T47D (cell line): ENCODE measurements at places on chromosomes 2 and 18.

GRCh38 chr2:39179974-39180960 lies 59.4 kb upstream of the SOS1 start:
- DNase-seq, result peak; percentile 72

GRCh38 chr2:234999740-235000425 lies 48.1 kb downstream of the SH3BP4 start:
- DNase-seq, result no peak

DNA sequence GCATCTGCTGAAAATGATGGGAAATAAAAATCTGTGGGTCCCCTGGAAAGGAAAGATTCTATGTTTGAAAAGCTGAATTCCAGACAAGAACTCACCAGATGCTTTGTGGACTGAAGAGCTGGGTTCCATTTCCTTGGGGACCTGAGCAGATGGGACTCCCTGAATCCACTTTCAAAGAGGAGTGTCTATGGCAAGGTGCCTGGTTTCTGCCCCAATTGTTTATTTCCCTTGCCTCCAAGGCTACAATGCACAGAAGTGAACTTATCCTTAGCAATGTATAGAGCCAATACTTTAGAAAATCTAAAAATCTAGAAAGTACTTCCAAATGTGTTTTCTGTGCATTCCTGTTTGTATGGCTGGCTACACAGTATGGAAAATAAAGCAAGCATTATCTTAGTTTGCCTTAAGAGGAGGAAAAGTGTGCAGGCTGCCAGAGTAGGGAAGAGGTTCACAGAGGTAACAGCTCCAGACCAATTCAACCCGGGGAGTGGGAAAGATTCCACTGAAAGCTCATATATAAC lies 420.5 kb downstream of the NRXN1 start:
- no peak for DNase-seq

DNA sequence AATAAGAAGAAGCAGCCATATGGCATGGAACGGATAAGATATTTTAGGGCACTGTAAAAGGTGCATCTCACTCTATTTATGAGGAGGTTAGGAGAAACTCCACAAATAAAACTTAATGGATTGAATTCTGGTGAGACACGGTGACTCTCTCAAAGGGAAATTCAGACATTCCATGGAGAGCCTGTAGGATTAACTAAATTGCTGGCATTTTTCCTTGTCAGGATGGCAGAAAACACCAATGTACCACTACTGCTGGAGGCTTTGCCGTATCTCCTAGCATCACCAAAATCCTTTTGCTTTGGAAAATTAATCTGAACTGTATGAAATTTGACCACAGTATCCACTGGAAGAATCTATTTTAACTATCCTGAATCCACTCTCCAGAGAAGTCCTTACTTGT lies 79.3 kb downstream of the RBM43 start:
- DNase-seq, result no peak

DNA sequence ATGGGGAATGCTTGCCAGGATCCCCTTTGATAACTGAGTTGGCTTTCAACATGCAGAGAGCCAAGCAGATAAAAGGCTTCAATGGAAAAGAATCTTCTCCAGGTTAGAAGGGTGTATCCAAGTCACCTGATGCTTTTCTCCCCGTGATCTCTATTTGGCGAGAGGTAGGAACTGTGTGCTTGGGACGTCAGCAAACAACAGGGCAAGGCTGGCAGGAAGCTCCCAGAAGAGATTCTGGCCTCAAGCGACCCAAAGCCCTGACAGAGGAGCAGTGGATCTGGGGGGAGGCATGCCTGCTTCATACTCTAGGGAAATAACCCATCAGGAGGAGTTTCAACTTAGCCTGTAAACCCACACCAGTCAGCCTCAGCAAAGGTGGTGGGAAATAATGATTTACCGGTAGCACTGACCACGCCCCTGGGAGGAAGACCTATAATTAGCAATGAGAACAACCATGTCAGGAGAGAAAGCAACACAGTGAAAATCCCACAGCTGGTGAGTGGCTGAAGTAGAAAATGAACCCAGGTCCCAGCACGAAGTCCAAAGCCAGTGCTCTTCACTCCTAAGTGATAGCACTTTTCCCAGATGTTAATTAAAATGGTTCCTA lies 76.3 kb upstream of the SEC11C start:
- no peak for DNase-seq

GRCh38 chr2:108385411-108386071 lies 7.8 kb downstream of the SULT1C4 start:
- no peak for DNase-seq

- DNase-seq, result no peak
Observed at GRCh38 chr2:240642061-240642805, 17.0 kb downstream of the GPR35 start.

- DNase-seq, result no peak
Observed at GRCh38 chr2:80706541-80706940, 402.0 kb upstream of the LRRTM1 start.

- DNase-seq, result no peak
Observed at GRCh38 chr2:46241344-46241743, 55.9 kb upstream of the EPAS1 start.

DNA sequence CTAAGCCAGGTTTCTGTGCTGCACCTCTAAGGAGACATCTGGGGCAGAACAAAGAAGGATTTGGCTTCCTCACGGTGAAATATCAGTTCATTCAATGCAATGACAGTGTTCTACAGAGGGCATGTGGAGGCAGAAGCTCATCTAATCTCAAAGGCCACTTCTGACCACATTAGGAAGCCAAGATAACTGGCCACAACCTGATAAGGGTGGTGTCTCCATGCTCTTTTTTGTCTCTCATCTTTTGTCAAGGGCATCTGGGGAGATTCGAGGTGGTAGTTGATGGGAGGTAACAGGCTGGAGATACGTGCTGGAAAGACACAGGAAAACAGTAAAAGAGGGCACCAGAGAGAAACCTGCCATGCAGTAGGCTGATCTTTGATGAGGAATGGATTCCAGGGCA lies 303.9 kb downstream of the LRATD1 start:
- DNase-seq, result no peak

GRCh38 chr2:86673986-86674670 lies 46.0 kb upstream of the RMND5A start:
- no peak for DNase-seq

GRCh38 chr2:10038716-10039115 lies 4.6 kb upstream of the KLF11 start:
- no peak for DNase-seq

- DNase-seq, result no peak
Observed at GRCh38 chr2:12618576-12618975, 98.2 kb upstream of the TRIB2 start.

DNA sequence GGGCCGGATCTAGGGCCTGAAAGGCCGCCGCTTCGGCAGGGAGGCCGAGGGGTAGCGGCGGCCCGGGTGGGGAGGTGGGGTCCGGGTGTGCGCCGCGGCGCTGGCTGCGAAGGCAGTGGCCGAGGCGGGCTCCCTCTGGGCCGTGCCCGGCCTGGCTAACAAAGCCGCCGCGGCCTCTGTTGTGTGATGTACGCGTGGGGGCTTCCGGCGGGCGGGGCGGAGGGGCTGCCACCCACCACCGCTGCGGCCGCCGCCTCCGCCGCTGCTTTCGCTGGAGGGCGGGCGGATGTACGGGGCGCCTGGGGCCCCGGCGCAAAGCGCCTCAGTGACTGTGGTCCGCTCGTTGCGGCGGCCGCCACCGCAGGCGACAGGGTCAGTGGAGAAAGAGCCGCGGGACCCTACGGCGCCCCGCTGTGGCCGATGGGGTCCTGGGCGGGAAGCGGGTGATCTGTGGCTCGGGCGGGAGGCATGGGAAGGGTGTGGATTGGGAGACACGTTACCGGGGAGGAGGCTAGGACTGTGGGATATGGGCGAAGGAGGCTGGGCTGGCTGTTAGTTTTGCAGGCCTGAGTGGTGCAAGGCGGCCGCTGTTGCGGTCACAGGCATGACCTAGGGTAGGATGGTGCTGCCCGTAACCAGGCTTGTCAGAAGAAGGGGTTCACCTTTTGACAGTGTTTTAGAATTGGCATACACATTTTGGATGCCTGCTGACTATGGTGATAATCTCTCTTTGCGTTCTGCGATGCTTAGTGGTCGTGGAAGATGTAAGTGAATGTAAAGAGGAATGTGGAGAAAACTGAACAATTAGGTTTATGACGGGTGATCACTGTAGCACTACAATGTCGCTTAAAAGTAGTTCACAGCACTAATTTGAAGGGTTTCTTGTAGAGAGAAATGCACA lies 662 bp downstream of the BZW1 start:
- peak; percentile 34 for DNase-seq

- DNase-seq, result no peak
Observed at GRCh38 chr2:212816267-212816666, 277.7 kb upstream of the ERBB4 start.

GRCh38 chr18:79502782-79503181 lies 107.1 kb downstream of the NFATC1 start:
- no peak for DNase-seq

- no peak for DNase-seq
Observed at GRCh38 chr2:190693533-190694232, 44.8 kb downstream of the NAB1 start.

- peak; percentile 12 for DNase-seq
Observed at GRCh38 chr18:70907673-70908072, 618.8 kb downstream of the SOCS6 start.

- DNase-seq, result no peak
Observed at GRCh38 chr18:46362533-46362932, 258.3 kb downstream of the HAUS1 start.
